ENCODE measurements at places on chromosomes 7 and 10.

DNA sequence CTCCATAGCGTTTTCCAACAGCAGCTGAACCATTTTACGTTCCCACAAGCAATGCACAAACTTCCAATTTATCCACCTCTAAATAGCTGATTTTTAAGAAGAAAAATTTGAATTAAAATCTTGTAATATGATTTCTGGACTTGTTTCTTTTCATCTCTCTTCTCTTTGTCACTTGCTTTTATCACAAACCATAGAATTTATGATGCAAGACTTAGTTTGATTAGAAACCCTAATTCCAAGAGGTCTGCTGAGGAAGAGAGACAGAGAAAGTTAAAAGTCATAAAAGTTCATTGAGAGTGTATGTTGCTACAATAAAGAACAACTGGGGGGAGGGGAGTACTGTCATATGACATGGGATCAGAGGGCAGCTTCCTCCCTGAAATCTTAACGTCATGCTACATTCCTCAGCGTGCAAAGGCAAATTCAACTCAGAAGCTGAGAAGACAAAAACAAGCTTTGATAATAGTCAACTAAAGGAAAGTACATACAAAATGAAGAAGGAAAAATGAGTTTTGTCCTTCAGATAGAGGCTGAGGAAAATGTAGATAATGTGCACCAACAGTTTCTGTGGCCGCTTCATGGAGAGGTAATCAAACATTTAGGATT is 18.4 kb upstream of the CUBN start:
- no peak for DNase-seq

- peak; percentile 19 for DNase-seq
Measured at GRCh38 chr7:21261627-21262594, 166.0 kb upstream of the SP4 start.

- no peak for DNase-seq
Measured at GRCh38 chr7:8284606-8285005, 22.6 kb upstream of the ICA1 start.

DNA sequence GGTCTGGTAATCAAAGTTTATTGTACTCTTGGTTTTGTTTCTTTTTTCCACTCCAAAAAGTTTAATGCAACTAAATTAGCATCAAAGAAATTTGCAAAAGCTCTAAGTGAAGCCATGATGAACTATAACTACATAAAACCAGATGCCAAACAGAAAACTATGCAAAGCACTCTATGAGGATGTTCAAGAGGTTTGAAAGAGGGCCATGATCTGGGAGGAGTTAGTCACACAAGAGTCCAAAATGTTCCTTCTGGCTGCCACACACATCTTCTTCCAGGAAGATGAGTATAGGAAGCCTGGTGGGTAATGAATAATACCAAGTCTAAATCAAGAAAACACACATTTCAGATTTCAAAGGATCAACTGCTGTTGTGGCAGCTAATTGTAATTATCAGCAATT is 28.4 kb downstream of the GLI3 start:
- DNase-seq = no peak

DNA sequence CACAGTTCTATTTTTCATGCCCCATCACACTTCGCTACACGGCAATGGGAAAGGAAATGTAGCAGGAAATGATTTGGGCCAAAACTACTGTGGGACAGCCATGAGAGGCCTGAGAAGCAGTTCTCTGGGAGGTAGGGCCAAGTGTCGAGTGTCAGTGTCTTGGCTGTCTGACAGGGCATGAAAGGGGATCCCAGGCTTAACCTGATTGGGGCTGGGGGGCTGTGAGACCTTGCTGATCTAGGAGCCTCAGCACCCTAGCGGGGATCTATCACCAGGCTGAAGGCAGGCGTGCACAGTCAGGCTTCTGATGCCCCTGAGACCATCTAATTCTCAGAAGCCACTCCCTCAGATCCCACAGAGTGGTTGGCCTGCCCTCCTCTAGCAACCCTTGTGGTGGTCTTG is 58.2 kb upstream of the SLC25A13 start:
- no peak for DNase-seq

GRCh38 chr7:87427288-87427687 is 48.2 kb downstream of the ABCB4 start:
- no peak for DNase-seq

- no peak for DNase-seq
Measured at GRCh38 chr7:139990142-139990535, 72.6 kb downstream of the PARP12 start.

DNA sequence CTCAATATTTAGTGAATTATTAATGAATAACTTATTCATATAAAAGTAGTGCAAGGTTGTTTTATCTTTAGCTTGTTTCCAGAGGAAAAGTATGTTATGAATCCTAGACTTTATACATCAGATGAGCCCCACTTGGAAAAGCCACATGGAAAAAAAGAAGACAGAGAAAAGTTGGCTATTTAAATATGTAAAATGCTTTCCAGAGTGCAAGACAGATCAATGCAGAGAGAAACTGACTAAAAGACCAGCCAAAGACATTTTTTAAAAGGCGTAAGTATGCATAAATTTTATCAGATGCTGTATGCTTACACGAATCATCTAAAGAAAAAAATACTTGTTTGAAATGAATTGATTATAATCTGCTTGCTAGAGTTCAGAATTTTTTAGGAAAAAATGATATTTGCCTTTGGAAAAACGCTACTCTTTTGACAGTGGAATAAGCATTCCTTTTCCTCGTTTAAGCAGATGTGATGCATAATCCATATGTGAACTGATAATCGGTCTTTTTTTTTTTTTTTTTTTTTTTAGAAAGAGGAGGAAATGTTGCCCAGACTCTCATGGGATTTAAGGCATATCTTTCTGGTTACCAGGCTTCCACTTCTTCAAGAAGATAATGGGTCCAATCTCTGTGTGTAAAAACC is 70.7 kb downstream of the RELN start:
- DNase-seq = no peak

GRCh38 chr7:151248346-151249033 is at the start of gene SMARCD3:
Gene SMARCD3 (minus strand): TSS chr7:151248694. CDS start chr7:151248562, 132 bp downstream.
- no peak for DNase-seq

GRCh38 chr7:17680943-17681351 is 259.3 kb downstream of the SNX13 start:
- no peak for DNase-seq

GRCh38 chr7:134513169-134513752 is 14.1 kb upstream of the AKR1B10 start:
- DNase-seq = peak; percentile 29

DNA sequence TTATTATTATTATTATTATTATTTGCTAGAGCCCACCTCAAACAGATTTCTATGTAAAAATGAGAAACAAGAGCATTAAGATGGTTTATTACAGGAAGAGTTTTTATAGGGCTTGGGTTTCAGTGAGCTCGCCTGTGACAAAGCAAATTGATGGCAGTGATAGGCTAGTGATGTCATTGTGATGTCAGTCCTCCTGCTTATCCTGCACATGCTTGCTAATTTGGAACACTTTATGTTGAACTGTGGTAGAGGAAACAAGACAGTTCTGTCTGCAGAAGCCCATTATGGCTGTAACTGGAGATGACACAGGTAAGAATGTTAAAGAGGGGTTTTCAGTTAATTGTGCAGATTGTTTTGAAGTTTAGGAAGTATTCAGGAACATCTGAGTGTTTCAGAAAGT is 68.3 kb downstream of the CREM start:
- DNase-seq = no peak

GRCh38 chr7:158257001-158257400 is 330.6 kb downstream of the PTPRN2 start:
- DNase-seq = no peak

GRCh38 chr10:63393050-63393449 is 72.7 kb downstream of the JMJD1C start:
- no peak for DNase-seq

- DNase-seq = no peak
Measured at GRCh38 chr10:19491166-19491565, 325.1 kb upstream of the PLXDC2 start.

DNA sequence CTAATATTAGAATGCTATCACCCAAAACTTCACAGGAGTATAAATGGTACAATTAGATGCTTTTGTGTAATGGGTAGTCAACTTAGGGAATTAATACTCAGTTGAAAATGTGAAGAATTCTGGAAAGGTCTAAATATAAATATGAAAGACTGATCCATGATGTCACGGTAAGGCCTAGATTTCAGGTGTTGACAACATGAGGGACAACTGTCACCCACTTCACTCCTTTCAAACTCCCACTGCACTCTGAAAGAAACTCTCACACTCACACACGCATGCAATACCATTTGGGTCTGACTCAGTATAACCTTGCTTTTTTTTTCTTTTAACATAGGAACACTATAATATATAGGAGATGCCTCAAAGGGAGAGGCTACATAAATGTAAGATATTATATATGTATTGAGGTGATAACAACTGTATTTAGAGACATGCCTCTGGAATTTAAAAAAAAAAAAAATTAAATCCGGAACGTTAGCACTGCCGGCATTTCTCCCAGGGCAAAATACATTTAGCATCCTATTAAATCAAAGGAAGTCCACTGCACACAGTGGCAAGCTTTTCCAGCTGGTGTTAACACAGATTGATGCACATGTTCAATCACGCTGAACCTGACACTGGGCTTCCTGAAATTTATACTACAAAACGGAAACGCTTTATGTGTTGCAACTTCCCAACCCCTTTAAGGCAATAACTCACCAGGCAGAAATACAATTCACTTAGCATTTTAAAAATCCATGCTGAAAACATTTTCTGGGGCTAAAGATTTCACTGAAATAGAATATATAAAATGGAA is 74.9 kb downstream of the RSU1 start:
- DNase-seq = no peak

DNA sequence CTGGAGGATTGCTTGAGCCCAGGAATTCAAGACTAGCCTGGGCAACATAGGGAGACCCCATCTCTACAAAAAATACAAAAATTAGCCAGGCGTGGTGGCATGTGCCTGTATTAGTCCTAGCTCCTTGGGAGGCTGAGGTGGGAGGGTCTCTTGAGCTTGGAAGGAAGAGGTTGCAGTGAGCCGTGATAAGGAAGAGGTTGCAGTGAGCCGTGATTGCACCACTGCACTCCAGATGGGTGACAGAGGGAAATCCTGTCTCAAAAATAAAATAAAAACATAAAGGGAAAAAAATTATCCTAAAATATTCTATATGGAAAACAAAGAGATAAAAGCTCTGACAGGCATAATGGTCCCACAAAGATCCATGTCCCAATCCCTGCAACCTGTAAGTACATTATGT is 87.9 kb upstream of the KAT6B start:
- DNase-seq = no peak

DNA sequence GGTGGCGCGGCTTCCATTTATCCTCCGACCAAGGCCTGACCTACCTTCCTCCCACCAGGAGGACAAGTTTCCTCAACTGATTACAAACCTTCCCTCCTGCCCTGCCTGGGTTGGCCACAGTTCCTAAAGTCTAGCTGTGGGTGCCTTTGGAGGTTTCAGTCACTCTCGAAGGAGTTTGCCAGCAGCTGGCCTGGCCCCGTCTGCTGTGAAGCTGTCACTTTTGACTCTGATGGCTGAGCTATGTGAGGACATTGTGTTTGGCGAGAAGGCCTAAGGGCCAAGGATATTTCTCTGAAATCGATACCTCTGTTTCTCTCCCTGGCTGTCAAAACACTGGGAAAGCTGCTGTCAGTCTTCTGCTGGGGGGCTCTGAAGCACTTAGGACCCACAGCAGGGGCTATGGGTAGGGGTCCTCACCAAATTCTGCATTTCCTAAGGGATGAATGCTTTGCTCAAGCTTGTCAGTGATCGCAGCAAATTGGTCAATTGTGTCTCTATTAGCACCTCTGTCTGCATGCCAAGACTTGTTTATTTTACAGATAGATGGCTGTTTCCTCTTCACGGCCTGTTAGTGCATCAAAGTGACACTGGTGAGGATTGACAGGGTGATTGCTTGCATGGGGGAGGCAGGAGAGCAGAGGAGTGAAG is 31.9 kb upstream of the SAMD8 start:
- DNase-seq = no peak

- no peak for DNase-seq
Measured at GRCh38 chr10:31467791-31468535, 148.9 kb downstream of the ZEB1 start.

DNA sequence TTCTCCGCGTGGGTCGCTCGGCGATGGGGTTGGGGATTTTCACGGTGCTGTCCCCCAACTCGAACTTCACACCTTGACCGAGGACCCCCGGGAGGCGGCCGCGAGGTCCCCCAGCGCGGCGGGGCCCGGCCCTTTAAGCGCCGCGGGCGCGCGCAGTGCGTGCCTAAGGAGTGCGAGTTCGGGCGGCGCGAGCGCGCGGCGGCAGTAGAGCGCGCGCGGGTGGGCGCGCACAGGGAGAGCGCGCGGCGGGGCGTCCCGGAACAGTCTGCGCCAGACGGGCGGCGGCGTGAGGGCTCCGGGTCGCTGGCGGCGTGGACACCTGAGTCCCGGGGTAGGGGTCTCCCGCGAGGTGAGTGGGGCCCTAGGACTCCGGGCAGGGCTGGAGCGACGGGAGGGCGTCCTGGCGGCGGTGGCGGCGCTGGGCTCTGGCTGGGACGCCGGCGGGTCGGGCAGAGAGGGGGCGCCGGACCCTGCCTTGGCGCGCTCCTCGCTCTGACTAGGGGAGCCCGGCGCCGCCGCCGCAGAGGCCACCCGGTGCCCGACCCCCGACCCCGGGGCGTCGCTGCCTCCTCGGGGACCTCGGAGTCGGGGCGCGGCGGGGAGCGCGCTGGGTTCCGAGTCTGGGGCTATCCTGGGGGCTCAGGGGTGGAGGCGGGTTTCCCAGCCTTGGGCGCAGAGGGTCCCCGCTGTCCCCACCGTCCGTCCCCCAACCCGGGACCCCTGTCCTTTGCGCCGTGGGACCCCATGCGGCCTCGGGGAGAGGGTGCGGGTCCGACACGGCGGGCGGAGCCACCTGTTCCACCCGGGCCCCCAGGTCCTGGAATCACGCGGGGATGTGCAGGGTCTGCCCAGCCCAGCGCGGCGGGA is at the start of gene PROSER2:
TSS of gene PROSER2 (plus strand) at position 235 of the 867 bp plus-strand sequence. CDS start 28,722 bp downstream, outside the sequence.
- peak; percentile 71 for DNase-seq

DNA sequence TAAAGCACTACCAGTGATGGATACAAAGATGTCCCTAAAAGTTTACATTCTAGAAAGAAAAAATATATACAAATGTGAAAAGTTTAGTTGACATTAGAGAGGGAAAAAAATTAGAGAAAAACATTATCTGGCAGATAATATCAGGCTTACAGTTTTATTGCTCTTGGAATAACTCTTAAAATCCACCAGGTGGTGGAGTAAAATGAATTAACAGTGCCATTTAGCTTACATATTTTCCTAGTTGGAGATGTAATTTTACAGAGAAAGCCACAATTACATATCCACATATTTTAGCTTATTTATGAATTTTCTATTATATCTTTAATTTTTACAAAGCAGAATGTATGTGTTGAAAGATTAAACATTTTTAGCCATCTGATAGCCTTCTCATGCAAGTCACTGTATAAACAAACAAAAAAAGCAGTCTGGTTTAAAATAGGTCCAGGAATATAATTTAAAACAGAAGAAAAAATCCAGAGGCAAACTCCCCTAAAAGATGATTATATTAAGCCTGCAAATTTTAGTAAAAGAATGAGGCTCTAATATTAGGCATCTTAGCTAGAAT is 6.5 kb downstream of the CABCOCO1 start:
- DNase-seq = no peak

DNA sequence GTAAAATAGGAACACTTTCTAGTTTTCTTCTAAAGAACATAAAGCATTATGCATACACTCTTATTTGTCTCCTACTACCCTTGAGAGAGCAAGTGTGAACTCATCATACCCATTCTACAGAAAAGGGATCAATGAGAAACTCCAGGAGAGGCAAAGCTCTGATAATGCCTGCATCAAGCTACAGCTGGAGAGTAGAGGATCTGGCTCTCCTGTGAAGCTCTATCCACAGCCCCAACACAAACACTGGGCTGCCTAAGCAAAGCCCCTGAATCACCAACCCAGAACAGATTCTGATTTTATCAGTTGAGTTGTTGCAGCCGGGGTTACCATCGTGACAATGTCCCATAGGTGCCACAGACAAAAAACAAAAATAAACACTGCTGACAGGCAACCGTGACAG is 74.9 kb downstream of the NUDCD3 start:
- DNase-seq = peak; percentile 37
